Stimulated activated CD8-positive, alpha-beta memory T cell treated with anti-CD3 and anti-CD28 coated beads, Interleukin-7, amount 100 ng/mL, for 24 hours (primary cell): ENCODE measurements at places on chromosomes 1 and 21.
A peak's percentile ranks its signal among the peaks of the same experiment; 100 is the strongest.

GRCh38 chr1:76695535-76695934, 171.7 kb upstream of the ST6GALNAC5 start:
- DNase-seq = no peak

- DNase-seq = no peak
Measured at GRCh38 chr1:40699787-40700186, 8.3 kb downstream of the NFYC start.

- no peak for DNase-seq
Measured at GRCh38 chr1:59290193-59290949, 6.5 kb upstream of the FGGY start.

- no peak for DNase-seq
Measured at GRCh38 chr1:240312872-240313271, 221.2 kb downstream of the FMN2 start.

- DNase-seq = peak; percentile 46
Measured at GRCh38 chr21:45078877-45079281, 4.5 kb downstream of the ADARB1 start.

DNA sequence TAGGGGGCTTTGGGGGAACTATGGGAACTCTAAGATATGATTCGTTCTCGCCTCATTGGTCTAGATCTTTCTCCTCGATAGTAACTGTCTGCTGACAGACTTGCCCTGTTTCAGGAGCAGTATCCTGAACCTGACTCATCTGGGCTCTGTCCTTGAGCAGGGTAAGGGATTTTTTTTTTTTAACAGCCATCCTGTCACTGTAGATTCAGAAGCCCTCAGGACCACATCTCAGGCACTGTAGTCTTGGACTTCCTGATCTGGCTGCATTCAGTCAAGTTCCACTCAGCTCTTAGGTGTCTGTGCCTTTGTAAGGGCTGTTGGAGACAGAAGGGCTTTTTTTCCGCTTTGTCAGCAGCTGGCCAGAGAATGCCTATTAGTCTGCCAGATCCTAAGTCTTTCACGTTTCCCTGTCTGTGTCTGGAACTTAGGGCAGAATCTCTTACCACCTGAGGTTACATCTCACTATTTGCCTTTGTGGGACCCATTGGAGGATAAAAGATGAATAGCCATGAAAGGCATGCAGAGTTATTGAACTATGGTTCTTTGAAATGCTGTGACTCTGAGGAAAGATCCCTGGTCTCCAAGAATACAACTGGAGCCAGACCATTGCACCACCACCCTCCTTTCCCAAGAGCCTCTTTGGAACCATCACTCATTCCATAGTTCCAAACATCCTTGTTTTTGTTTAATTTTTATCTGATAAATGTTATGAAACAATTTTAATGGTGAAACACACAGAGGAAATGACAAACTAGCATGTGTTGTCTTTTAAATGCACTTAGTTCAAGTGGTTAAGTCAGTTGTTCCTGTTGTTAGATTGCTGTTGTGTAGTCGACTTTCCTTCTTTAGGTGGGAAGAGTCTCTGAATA, 49.7 kb upstream of the MACF1 start:
- DNase-seq = no peak

DNA sequence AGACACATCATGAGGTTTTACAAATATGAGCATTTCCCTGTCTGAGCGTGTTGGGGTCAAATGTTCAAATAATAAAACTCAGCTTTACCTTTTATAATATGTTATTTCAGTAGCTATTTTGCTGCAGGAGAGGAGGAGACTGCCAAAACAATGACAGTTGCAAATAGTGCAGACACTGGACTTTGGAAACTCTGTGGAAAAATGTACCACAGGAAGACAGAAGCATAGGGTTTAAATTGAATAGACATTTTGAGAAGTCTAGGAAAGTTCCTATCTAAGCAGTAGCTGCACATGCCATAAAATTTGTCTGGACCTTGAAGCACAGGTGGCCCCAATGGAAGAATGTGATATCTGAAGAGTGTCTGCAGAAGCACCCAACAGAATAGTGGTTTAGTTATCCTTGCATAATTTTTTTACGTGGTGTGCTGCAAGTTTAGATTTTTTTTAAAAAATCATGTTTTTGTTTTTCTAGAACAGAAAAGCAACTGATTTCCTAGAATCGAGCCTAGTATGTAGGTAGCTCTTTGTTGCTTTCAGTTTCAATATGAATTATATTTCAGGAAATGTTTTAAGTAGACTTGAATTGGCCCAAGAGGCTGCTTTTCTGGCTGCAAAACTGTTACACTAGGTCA, 14.0 kb upstream of the GBP5 start:
- DNase-seq = no peak

- no peak for DNase-seq
Measured at GRCh38 chr1:196660852-196661251, 9.0 kb downstream of the CFH start.

GRCh38 chr1:178294654-178295053, 200.8 kb downstream of the RASAL2 start:
- DNase-seq = no peak

- DNase-seq = no peak
Measured at GRCh38 chr1:30153743-30154449, 569.5 kb downstream of the MATN1 start.

DNA sequence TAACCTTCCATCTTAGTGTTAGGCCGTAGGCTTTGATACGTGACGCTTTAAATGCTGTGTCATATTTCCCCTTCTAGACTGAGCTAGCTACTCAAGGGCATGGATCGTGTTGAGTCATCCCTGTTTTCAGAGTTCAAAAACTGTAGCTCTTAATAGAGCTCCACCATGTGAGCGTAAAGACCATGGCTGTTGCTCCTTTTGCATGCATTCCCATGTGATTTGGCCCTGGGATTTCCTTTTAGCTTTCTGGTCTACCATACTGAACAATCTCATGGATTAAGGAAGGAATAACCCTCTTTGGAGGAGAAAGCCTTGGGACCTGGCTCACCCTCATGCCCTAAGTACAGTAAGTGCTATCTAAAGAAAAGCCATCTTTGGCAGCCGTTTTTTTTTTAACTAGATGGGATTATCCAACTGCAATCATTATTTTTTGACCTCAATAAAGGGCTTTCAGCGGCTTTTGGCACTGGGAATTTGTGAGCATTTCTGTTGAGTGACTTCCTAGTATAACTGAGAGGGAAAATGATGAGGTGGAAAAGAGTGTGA, 76.6 kb downstream of the PLPP3 start:
- DNase-seq = no peak

DNA sequence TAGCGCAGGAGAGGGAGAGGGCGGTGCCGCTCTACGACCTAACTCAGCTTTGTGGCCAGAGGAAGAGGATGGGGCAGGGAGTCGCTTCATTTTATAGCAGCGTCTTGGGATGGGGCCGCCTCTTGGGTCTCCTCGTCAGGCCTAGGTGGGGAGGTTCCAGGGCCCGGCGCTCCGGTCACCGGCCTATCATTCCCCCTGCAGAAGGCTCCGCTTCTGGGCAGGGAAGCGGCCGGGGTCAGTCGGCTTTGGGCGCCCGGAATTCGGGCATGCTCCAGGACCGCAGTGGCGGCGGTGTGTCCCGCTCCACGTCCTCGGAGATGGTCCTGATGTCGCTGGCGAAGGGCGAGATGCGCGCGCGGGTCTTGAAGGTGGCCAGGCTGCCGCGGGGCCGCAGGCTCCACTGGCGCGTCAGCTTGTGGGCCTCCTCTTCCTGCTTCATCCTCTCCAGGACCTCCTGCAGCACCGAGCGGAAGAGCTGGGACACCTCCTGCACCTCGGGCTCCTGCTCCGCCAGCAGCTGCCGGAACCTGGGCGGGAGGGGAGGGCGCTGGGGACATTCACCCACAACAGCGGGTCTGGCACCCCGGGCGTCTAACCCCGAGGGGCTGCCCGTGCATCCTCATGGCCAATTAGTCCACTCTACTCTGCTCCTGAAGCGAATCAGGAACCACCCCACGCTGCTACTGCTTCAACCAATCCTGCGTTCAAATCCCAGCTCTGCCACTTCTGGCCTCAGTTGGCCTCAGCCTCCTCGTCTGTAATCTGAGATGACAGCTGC, 13.0 kb downstream of the RD3 start:
- no peak for DNase-seq

DNA sequence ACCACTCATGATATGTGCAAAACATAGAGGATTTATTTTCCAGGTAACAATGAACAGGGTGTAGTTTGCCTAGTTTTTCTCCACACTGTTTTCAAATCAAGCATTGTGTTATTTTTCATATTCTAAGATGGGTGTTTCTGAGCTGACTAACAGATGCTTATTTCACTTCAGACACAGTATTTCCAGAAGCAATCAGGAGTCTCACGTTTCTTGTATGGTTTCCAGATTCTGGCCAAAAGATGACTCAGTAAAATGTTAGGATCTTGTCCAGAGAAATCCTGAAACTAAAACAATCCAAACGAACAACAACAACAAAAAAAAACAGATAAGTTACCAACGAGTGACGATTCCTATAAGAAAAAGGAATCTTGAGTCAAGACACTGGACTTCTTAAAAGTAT, 5.3 kb downstream of the UTS2 start:
- no peak for DNase-seq

GRCh38 chr1:231091831-231092301, 51.8 kb upstream of the FAM89A start:
- peak; percentile 5 for DNase-seq

- no peak for DNase-seq
Measured at GRCh38 chr21:42148097-42148496, 70.8 kb upstream of the ABCG1 start.

- no peak for DNase-seq
Measured at GRCh38 chr1:156056326-156056849, 1.8 kb downstream of the LAMTOR2 start.

DNA sequence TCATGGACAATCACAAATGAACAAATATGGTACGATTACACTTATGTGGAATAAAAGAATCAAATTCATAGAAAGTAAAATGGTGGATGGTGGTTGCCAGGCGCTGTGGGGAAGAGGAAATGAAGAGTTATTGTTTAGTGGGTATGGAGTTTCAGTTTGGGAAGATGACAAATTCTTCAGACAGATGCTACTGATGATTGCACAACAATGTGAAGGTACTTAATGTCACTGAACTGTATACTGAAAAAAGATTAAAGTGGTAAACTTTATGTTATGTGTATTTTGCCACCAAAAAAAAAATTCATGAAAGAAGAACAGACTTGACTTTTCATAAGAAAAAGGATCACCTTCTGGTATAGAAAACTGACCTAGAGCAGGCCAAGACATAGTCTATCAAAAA, 745.6 kb upstream of the CXADR start:
- DNase-seq = no peak

DNA sequence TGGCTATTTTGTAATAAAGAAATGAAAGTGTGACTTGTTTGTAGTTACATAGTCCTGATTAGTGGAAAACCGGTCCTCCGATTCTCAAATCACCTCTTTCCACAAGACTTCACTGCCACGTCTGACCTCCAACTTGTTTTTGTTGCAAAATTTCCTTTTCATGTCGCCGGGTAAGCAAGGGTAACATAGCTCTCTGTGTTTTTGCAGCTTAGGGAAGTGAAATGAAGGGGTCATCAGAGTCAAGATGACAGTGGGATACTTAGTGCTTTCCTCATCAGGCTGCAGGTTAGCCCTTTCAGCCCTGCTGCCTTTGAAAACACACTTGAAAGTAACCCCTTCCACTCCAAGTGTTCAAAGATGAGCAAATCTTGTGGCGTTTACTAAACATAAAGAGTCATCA, 217.9 kb downstream of the USP25 start:
- DNase-seq = no peak

- DNase-seq = no peak
Measured at GRCh38 chr1:143652187-143652586, 319.6 kb downstream of the FAM72C start.

- no peak for DNase-seq
Measured at GRCh38 chr1:204280099-204280961, 66.5 kb upstream of the GOLT1A start.

- no peak for DNase-seq
Measured at GRCh38 chr1:104648269-104648691, 898.6 kb downstream of the AMY1C start.

GRCh38 chr1:227938911-227939790, 8.6 kb downstream of the WNT9A start:
- DNase-seq = no peak

- no peak for DNase-seq
Measured at GRCh38 chr1:155076371-155076770, 2.3 kb upstream of the EFNA3 start.

GRCh38 chr1:210596641-210597040, 267.9 kb downstream of the HHAT start:
- DNase-seq = no peak

DNA sequence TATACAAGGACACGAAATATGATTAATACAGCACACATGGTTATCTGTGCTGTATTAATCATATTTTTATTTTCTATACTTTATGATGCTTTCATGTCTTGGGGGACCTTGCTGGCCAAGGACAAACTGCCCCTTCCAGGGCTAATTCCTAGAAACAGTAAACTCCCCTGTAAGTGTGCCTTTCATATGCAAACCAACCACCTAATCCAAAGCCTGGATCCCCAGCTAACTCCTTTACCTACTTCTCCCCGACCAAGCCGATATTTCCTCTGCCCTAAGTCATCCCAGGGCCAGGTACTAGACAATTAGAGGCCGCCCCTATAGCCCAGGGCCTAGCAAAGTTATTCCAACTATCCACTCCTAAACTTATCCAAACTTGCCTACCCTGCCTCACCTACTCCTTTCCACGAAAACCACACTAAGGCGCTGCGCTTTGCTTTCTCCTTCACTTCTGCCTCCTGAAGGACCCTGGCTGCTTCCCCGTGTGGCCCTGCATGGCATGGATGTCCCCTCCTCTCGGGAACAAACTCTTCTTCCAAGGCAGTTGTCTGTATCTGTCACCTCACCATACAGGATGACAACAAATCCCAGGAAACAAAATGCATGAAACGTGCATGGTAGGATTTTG, 10.2 kb downstream of the SH3BP5L start:
- DNase-seq = no peak

- no peak for DNase-seq
Measured at GRCh38 chr1:116356673-116357072, 16.4 kb upstream of the ATP1A1 start.

- DNase-seq = no peak
Measured at GRCh38 chr1:156594190-156594589, 2.6 kb downstream of the NAXE start.

- no peak for DNase-seq
Measured at GRCh38 chr1:170010443-170010842, 64.1 kb downstream of the KIFAP3 start.

- no peak for DNase-seq
Measured at GRCh38 chr1:161978011-161978790, 45.5 kb downstream of the OLFML2B start.

GRCh38 chr1:75471252-75471651, 139.7 kb downstream of the SLC44A5 start:
- DNase-seq = no peak

- DNase-seq = no peak
Measured at GRCh38 chr1:206590025-206590758, 22.1 kb downstream of the EIF2D start.

- DNase-seq = no peak
Measured at GRCh38 chr1:110239441-110240430, 29.6 kb downstream of the KCNC4 start.

DNA sequence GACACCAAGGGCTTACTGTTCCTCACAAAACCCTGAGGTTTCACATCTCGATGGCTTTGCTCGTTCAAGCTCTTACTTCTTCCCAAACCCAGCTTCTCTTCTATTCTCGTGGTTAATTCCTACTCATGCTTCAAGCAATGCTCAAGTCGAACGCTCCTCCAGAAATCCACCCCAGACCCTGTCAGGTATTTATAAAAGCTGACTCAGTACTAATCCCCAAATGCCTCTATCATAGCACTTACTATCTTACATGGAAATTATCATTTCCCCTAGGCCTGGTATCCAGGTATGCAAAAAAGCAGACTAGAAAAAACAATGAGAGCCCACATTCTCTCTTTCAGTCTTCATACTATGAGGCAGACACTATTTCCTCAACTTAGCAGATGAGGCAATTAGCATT, 6.3 kb downstream of the EBNA1BP2 start:
- DNase-seq = no peak

- no peak for DNase-seq
Measured at GRCh38 chr1:182909578-182909977, 43.4 kb downstream of the SHCBP1L start.
